ENCODE measurements at places on chromosomes 2 and 18. TPM values are rescaled to one million over a fixed set of nuclear protein-coding genes. Genes with fewer than 3 reads are reported as not detected.

Gene BOLL
- not detected for total RNA-seq

DNA sequence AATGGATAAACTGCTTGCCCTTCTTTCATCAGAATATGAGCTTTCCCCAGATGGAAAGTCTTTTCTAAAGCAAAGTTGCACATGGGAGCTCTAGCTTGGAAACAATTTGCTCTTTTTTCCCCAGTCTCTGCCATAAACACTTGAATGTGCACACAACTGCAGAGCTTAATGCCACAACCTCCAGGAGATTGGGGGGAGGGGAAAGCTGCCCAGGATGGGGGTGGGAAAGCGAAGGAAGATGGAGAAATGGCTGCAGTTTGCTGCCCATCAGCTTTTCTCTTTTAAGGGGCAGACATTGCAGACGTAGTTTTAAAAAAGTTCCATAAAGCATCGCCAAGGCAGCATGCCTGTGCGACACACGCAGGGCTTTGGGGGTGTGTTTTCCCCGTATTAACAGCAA, 1.5 kb downstream of the ACKR3 start:
- DNase-seq: no peak

DNA sequence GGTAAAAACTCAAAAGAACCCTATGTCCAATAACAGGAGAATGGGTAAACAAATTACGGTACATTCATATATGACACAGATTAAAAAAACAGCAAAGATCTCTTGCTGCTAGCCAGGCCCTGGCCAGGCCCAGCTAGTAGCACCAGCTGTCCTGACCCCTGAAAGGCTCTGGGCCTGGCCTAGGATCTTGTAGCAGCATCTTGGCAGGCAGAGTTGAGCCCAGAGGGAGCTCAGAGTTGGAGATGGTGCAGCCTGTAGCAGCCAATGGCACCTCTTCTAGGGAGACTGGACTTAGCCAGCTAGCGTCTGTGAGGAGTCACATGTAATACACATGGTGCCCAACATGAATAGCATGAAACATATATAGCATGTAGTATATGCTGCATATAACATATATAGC, 69.1 kb downstream of the HS6ST1 start:
- DNase-seq: no peak

- DNase-seq: peak; percentile 58
Measured at GRCh38 chr2:100242891-100243619, 79.2 kb downstream of the LONRF2 start.

Gene GAL3ST2
- 26.4 TPM for total RNA-seq

Gene MPP4
- not detected for total RNA-seq

Gene REEP1
- 21.2 TPM for total RNA-seq

- DNase-seq: no peak
Measured at GRCh38 chr2:204550751-204551511, 5.7 kb downstream of the PARD3B start.

Gene SCN2A
- 1.7 TPM for total RNA-seq

DNA sequence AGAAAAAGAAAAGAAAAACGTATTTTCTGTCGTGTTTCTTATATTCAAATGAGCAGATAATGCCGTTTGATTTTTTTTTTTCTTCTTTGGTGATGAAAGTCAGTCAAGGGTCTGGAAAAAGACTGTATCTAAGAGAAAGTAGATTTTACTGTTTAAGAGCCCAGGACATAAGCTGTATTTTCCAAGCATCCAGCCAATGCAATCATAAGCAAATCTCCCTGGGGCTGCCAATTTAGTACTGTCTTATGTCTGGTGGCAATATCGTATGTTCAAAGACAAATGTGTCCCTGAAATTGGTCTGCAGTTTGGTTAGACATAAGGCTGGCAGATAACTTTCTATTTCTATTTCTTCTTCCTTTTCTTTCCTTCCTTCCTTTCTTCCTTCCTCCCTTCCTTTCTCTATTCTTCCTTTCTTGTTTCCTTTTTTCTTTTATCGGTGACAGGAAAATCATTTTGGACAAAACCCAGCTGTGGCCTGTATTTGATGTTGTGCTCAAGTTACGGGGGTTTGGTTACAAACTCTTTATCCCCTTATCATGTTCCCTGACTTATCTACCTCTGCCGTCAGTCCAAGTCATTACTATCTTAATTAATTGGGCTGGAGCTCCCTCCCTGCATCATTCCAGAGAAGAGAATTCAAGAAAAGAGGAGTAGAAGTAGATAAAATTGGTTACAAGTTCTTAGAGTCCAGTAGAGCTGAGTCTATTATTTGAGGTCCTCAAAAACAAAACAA, 683.4 kb upstream of the FSHR start:
- DNase-seq: no peak

DNA sequence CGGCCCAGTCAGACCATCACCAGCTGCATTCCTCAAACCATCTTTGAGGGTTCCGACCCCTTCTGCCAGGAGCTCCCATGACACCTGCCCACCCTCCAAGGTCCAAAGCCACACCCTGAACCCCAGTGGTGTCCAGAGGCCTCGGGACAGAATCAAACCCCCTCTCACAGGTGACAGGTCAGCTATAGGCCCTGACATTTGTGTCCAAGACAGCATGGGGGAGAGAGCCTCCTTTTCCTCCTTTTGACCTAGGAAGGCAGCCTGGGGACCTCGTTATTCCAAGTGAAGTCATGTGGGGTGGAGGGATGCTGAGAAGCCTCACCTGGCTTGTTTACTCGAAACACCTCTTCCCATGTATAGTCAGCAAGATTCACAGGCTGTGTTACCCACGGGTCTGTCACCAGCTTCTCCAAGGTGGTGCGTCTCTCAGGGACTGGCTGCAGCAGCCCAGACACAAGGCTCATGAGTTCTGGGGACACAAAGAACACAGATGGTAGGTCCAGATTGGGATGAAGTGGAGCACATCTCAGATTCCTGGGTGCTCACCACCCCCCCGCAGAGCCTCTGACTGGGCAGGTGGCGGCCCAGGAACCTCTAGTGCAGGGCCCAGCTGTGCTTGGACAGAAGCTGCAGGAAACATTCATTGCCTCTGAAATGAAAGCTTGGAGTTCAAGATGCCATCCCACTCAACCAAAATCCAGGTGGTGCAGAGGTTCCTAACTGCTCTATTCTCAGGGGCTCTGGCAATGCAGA, 5.1 kb upstream of the MTERF4 start:
- DNase-seq: no peak

- DNase-seq: no peak
Measured at GRCh38 chr18:54777118-54777791, 51.0 kb upstream of the RAB27B start.

DNA sequence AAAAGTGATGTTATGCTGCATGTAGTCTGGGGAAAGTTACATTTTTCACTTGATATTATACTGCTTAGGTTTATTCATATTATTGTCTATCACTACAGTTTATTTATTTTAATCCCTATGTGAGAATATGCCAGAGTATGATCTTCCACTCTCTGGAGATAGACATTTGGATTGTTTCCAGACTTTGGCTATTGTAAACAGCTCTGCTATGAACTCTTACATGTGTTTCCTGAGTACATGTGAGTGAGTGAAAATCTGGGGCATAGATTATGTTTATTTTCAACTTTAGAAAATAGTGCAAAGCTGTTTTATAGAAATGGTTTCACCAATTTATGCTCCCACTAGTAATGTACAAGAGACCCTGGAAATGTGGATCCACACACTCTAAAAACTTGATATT, 49.0 kb upstream of the EPAS1 start:
- DNase-seq: no peak

DNA sequence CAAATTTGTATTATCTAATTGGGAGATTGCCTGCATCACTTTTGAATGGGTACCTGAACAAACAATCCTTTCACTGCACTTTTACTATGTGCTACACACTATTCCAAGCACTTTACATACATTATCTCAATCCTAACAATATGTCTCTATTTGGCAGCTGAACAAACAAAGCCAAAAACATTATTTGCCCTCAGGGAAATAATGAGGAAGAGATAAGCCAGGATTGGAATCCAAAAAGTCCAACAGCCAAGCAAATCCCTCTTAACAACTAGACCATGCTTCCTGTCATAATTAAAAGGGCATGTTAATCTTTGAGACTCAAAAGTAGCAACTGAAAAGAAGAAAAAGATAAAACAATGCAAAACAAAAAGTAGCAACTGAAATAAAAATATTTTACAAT, 32.1 kb downstream of the RPRD1A start:
- DNase-seq: no peak

Gene RGPD4
- total RNA-seq: not detected

GRCh38 chr18:61602836-61603235, 269.6 kb downstream of the CDH20 start:
- no peak for DNase-seq

Measured in mucosa of gallbladder (tissue), 1 donor.